ENCODE measurements at places on chromosomes 16 and 17. TPM values are rescaled to one million over a fixed set of nuclear protein-coding genes. Genes with fewer than 3 reads are reported as not detected.

GRCh38 chr16:85527767-85528297 lies 85.3 kb upstream of the GSE1 start:
- DNase-seq = no peak

DNA sequence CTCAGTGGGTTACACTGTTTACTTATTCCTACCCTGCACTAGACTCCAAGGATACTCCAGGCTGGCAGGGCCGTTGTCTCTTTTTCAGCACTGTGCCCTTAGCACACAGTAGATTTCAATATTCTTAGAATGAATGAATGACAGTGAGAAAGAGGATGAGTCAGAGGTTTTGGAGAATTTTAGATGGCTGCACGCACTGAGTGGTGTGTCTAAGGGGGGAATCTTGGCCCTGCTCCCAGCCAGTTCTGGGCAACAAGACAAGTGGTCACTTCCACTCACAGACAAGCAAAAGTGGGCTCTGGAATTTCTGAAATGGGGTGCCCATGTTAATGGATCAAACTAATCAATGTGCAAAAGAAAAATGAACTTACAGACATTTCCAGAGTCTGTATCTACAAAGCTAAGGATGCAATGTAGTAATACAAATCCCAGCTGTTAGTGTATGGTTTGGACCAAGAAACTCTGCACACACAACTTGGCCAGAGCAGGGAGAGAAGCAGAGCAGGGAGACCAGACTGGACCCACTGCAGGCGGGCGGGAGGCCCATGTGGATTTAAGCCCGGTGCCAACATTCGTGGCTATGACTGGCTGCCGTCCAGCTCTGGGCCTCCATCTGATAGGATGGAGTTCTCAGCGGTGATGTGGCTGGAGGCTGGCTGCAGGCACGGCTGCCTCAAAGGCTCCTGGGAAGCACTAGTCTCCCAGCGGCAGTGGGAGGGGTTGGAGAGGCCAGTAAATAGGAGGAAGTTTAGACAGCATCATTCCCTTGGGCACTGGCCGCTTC lies 95.6 kb upstream of the CDYL2 start:
- peak; percentile 71 for DNase-seq

GRCh38 chr16:78386557-78387324 lies 287.3 kb downstream of the WWOX start:
- DNase-seq = no peak

GRCh38 chr16:2933701-2934100 lies 22.0 kb downstream of the FLYWCH1 start:
- no peak for DNase-seq

DNA sequence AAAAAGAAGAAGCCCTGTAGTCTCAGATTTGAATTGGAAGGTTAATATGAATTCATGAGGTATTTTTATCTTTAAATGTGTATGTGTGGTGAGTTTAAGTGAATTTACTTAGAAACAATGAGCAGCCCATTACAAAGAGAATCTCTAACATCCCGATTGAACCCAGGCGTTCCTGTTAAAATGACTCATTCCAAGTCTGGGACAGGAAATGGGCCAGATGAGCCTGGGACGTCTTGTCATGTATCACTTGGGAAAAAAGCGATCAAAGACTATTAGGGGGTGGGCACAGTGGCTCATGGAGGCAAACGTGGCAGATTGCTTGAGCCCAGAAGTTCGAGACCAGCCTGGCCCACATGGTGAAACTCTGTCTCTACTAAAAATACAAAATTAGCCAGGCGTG lies 81.6 kb downstream of the SEC14L1 start:
- DNase-seq = no peak

DNA sequence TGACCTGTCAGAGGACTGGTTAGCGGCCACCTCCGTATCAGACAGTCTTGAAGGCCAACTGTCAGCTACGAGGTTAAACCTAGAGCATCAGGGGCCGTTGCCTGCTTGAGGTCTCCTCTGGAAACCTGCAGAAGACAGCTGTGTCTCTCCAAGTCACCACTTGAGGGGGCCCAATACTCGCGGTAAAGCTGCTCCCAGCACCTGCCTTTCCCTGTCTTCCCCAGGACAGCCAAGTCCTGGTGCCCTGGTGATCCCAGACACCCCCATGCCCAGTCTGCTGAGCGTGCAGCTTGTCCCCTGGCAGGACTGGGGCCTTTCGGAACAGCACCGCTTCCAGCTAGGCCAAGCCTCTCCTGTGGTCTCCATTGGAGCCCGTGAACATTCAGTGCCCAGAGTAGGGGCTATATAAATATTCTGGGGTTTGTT lies 80.1 kb downstream of the DNAH17 start:
- DNase-seq = peak; percentile 38

DNA sequence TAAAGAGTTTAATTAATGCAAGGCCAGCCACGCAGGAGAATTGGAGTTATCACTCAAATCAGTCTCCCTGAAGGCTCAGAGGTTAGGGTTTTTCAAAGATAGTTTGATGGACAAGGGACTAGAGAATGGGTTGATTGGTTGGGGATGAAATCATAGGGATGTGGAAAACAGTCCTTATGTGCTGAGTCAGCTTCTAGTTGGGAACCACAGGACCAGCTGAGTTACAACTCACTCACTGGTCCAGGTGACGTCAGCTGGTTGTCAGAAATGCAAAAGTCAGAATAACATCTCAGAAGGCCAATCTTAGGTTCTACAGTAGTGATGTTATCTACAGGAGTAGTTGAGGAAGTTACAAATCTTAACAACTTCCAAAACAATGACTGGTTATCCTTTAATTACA lies 47.6 kb downstream of the CPD start:
- DNase-seq = no peak

DNA sequence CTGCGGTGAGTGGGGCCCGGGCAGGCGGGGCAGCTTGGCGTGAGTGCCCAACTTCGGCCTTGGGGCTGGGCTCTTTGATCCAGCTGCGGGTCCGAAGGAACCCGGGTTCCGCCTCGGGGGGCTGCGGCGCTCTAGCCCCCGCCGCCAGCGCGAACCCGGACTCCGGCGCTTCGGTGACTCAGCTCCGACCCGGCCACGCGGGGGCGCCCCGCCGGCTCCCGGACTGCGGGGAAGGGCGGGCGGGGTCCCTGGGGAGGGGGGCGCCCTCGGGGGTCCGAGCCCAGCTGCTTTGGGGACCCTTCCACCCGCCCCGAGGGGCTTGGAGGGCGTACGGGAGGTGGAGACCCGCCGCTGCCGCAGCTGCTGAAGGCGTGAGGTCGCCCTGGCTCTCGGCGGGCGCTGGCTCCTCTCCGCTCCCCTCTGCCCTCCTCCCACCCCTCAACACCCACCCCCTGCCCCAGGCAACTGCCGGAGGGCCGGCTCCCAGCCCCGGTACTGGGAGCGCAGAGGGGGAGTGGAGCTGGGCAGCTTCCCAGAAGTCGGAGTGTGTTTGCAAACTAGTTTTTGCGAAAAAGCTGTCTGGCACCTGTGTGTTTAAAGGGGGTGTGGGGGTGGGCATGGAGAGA lies 516 bp downstream of the CPNE2 start:
- DNase-seq = no peak

GRCh38 chr16:88561485-88562359 lies 8.5 kb upstream of the ZC3H18 start:
- peak; percentile 13 for DNase-seq

- peak; percentile 69 for DNase-seq
These were observed 231.9 kb downstream of the SEC14L1 start for GRCh38 chr17:77372444-77373298.

GRCh38 chr16:13056607-13057006 lies 155.2 kb downstream of the SHISA9 start:
- DNase-seq = no peak

DNA sequence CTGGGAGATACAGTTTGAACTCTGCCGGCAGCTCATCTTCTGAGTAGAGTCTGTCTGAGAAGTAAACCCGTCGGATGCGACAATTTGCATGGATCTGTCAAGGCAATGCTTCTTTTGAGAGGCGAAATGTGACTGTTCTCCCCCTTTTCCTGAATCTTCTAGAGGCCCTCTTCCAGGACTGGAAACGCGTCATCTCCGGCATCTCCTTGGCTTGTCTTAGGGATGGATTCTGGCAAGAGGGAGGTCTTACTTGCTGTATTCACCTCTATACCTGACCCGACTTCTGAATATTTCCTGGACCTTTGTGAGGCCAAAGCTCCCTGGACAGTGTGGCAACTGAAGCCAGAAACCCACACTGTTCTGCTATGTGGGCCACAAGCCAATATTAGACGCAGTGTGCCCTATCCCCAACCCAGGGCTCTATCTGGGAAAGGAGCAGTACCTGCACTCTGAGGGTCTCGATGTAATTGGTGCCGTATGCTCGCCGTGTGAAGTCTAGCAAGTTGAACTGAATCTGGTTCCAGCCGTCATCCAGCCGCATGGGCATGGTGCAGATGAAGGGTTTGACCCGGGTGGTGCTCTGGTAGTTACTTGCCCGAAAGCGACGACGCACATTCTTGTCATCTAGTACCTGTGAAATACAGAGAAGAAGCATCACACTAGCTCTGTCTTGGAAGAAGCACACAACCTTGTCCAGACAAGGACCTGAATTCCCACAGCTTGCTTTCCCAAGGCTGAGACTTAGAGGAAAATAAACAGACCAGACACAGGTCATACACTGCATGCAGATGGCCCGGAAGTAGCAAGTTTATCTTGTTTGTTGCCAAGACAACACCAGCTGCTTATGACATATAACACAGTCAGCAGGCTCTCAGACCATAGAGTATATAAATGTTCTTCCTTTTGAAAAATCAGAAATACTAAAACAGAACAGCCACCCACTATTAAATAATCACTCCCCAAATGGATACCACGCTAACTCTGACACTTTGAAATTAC lies 14.1 kb downstream of the CFAP20 start:
- DNase-seq = peak; percentile 43

DNA sequence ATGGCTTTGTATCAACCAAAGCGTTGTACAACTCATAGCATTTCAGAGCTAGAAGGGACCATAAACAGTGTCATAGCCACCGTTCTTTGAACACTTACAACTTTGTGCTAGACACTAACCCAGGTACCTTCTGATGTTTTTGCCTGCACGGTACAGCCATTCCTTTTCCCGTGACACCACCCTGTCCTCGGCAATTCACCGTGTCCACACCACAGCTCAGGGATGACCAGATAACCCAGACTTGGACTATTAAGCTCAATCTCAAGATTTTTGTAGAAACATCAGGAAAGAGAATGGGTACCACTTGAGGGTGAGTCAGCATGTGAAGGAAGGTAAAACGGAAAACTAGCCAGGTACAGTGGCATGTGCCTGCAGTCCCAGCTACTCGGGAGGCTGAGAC lies 9.8 kb upstream of the CBFB start:
- DNase-seq = no peak

GRCh38 chr16:2954656-2955381 lies 9.3 kb upstream of the KREMEN2 start:
- DNase-seq = no peak

The KRTAP1-5 gene
- polyA plus RNA-seq = 20.2 TPM

The ZFP3 gene
- polyA plus RNA-seq = 2.3 TPM

The GP1BA gene
- polyA plus RNA-seq = not detected

The MYH1 gene
- polyA plus RNA-seq = not detected

The TUBB3 gene
- polyA plus RNA-seq = 173 TPM

The ASB16 gene
- not detected for polyA plus RNA-seq

The C17orf100 gene
- 1.9 TPM for polyA plus RNA-seq

All from AG04450 (cell line).